Renal pelvis (tissue), 12 donors: ENCODE measurements at places on chromosomes 2 and 18. TPM values are rescaled to one million over a fixed set of nuclear protein-coding genes. Genes with fewer than 3 reads are reported as not detected.

SCYGR1 gene
- not detected for polyA plus RNA-seq

LINC00305 gene
- 2.2 TPM for polyA plus RNA-seq

CCDC68 gene
- 14.1 TPM for polyA plus RNA-seq

HNMT gene
- 59.5 TPM for polyA plus RNA-seq

SCG2 gene
- polyA plus RNA-seq = 0.54 TPM

CYP27C1 gene
- polyA plus RNA-seq = 5.3 TPM

PLCD4 gene
- polyA plus RNA-seq = 10.1 TPM

C18orf32 gene
- polyA plus RNA-seq = 30.0 TPM

PROC gene
- polyA plus RNA-seq = 7.6 TPM

DNA sequence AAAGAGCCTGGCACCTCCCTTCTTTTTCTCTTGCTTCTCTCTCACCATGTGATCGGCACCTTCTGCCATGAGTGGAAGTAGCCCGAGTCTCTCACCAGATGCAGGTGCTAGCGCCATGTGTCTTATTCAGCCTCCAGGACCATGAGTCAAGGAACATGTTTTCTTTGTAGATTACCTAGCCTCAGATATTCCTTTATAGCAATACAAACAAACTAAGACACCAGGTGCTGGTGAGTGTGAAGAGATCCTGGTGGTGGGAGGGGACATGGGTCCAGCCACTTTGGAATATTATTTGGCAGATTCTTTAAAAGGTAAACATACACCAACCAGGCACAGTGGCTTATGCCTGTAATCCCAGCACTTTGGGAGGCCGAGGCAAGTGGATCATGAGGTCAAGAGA lies 5.9 kb upstream of the USP40 start:
- DNase-seq = no peak

DNA sequence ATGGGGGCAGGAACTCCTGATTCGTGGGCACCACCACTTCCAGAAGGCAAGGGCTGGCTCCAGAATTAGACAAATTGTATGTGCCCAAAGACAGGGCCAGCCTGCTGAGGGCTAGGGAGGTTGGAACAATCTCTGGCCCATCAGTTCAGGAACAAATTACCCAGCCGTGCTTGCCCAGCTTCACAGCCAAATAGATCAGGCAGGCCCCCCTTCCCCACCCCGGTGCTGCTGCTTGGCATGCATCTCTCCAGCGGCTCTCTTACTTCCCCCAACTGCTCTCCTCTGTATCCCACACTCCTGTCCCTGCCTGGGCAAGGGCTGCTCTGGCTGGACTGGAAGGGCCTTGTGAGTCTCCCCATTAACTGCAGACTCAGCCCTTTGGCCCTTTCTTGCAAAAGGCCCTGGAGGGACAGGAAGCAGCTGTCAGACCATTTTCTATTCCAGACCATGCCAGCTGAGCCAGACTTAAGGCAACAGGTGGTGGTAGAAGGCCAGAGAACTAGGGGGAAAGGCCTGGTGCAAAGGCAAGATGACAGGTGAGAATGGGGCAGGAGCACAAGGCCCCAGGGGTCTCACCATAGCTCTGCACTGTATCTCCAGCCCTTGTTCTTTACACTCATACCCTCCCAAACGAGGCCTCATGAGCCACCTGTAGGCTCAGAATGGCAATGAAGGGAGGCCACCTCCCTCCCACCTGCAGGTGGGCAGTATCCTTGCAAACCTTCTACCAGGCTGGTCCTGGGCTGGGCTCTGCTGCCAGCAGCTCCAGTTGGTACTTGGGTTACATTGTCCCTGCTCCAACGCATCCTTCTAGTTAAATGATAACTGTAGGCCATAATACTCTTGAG lies 30.7 kb upstream of the ACAA2 start:
- DNase-seq = no peak

GRCh38 chr2:96485751-96486651 lies 19.2 kb downstream of the NEURL3 start:
- peak; percentile 85 for DNase-seq

GRCh38 chr18:21548647-21549046 lies 51.9 kb downstream of the ESCO1 start:
- no peak for DNase-seq

GRCh38 chr18:7177116-7177744 lies 53.7 kb upstream of the LRRC30 start:
- DNase-seq = peak; percentile 52

DNA sequence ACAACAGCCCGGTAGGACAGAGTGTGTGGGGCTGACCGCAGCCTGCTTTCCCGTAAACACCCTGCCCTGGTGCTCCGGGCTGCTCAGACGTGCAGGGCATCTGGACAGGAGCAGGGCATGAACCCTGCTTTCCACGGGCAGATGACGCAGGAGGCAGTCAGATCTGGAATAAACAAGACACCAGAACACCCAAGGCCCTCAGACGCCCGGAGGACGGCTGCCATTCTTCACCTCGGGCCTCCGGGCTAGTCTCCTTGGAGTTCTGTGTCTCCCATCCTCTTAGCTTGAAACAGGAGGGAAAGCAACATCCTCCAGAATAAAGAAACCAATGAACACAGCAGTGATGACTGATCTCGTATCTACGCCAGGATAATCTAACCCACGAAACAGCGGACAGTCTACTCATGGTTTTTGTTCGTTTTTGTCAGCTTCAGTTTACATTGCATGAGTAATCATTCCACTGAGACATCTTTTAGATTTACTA lies 7.3 kb downstream of the PXDN start:
- no peak for DNase-seq

GRCh38 chr2:205218056-205218455 lies 464.2 kb upstream of the NRP2 start:
- no peak for DNase-seq

DNA sequence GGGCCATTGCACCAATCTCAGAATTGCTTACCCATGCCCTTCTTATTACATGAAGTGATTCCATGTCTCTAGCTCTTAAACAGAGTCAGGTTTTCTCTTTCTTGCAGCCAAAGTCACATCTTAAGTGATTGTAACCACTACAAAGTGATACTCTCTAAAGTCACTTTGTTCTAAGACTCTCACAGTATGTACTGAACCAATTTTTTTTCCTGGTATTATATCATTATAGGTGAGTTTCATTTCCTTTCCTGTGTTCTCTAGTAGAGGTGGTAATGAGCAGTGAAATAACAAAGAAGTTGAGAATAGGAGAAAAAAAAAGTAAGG lies 66.3 kb upstream of the DARS1 start:
- no peak for DNase-seq

DNA sequence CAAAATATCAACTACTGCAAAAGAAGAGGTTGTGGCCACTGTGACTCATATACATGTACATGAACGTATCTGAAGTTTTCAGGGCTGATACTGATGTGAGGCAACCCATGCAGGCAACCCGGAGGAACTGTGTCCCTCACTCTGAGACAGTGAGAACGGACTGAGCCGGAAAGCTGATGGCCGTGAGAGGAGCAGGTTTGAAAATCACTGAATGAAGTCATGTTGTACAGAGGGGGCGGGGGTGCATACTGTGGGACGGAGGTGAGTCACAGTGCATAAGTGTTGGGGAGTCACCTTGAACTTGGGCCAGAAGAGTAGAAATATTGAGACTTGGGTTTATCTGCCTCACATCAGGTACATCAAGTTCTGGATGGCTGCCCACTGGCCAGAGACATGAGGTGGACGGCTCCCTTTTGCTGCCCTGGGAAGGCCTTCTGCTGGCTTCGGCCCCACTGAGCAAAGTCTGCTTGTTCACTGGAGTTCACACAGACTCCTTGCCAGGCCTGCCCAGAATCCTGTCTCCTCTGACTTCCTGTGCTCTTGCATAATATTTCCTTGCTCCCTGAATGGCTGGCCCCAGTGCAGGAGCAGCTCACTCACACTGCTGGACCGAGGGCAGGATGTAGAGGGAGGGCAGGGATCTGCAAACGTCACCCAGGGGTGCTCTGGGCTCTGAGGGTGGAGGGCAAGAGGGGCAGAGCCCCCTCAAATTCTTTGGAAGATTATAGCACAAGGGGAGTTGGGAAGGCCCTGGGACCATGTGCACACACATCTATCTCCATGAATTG lies 18.1 kb downstream of the EPAS1 start:
- no peak for DNase-seq

DNA sequence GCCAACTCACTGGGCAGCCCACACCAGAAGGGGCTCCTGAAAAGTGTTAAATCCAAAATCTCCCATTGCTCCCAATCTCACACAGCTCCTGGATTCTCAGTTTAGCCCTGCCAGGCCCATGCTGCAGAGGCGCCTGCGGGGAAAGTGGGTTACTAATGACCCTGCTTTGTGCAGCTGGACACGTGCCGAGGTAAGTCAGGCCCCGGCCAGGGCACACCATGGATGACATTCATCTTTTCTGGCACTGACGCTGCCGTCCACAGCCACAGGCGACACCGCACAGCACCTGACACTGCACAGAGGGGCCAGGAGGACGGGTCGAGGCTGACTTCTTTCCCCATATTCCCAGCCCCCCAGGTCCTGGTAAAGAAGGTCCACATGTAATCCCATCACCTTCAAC lies 193.5 kb downstream of the EIPR1 start:
- no peak for DNase-seq

- DNase-seq = no peak
Observed at GRCh38 chr2:38806015-38806732, 28.2 kb downstream of the GEMIN6 start.

GRCh38 chr2:69745035-69745434 lies 3.1 kb downstream of the ANXA4 start:
- no peak for DNase-seq

GRCh38 chr2:40658941-40659340 lies 207.1 kb upstream of the SLC8A1 start:
- DNase-seq = peak; percentile 59

DNA sequence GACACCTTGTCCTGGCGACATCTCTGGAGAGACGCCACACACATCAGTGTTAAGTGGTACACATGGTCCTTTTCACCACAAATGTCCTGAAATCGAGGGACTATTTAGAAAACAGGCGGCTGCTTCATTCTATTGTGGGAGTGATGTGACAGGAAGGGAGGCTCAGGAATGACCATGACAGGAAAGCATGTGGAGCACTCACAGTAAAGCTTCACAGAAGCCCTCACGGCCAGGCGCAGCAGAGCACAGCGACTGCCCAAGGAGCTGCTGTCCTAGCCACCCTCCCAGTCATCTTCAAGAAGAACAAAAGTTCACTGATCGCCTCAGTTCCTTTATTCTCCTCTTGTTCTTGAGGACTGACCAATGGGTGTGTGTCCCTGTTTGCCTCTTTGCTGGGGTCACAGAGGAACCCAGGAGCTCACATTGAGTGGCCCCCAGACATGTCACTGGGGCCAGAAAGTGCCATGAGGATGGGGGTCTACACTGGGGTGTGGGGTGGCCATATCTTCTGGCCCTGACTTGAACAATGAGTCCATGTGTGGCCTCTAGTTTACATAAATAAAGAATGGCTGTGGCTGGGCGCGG lies 84.6 kb upstream of the RANBP2 start:
- no peak for DNase-seq

DNA sequence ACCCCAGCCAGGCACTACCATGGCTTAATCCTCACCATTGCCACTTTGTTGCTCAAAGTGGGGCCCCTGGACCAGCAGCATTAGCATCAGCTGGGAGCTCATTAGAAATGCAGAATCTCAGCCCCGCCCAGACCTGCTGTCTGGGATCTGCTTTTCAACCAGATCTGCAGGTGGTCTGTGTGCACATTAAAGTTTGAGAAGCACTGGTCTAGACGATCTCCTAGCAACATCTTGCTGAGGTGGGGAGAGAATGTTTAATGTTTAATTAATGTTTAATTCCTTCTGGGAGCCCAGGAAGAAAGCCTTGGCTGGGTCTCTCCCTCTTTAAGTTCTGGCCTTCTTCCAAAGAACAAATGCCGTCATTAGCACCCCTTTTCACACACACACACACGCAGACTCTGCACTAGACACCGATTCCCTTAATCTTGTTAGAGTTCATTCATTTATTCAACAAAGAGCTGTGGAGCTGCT lies 53.7 kb downstream of the EDAR start:
- DNase-seq = no peak

- no peak for DNase-seq
Observed at GRCh38 chr2:26642429-26642828, 1.3 kb upstream of the CIB4 start.
